WTC11 (cell line): ENCODE measurements at places on chromosomes 12 and 14. TPM values are rescaled to one million over a fixed set of nuclear protein-coding genes. Genes with fewer than 3 reads are reported as not detected.

TAS2R7 gene
- not detected in 3 replicates for total RNA-seq

GYS2 gene
- not detected in 3 replicates for total RNA-seq

KCNA5 gene
- total RNA-seq: 0.14 to 0.23 TPM (median 0.22 TPM) in 3 replicates

CCDC198 gene
- not detected in 3 replicates for total RNA-seq

CBLN3 gene
- 0.94 to 2.1 TPM (median 1.5 TPM) in 3 replicates for total RNA-seq

FBLN5 gene
- total RNA-seq: 2.7 to 4.0 TPM (median 3.6 TPM) in 3 replicates

GUCY2C gene
- 3.4 to 4.3 TPM (median 3.9 TPM) in 3 replicates for total RNA-seq

OR4K2 gene
- total RNA-seq: not detected in 3 replicates

HCAR2 gene
- total RNA-seq: not detected in 3 replicates

P2RX2 gene
- total RNA-seq: 1.6 to 2.6 TPM (median 2.1 TPM) in 3 replicates

NFATC4 gene
- 60.7 to 101 TPM (median 95.9 TPM) in 3 replicates for total RNA-seq

FITM1 gene
- total RNA-seq: 0.25 to 0.39 TPM in 2 of 3 replicates, not detected in the other

LRRC10 gene
- not detected in 3 replicates for total RNA-seq

LYZ gene
- total RNA-seq: 1.0 to 1.5 TPM (median 1.1 TPM) in 3 replicates

ANGEL1 gene
- total RNA-seq: 25.7 to 29.7 TPM (median 25.8 TPM) in 3 replicates

TMEM119 gene
- 0.16 to 0.25 TPM (median 0.20 TPM) in 3 replicates for total RNA-seq

NANOG gene
- 330 to 387 TPM (median 352 TPM) in 3 replicates for total RNA-seq

ADAMTS20 gene
- 6.0 to 7.4 TPM (median 7.2 TPM) in 3 replicates for total RNA-seq

DEGS2 gene
- total RNA-seq: 0.53 to 1.6 TPM (median 0.55 TPM) in 3 replicates

TRIM9 gene
- total RNA-seq: 4.0 to 4.4 TPM (median 4.2 TPM) in 3 replicates

RPL10L gene
- not detected in 3 replicates for total RNA-seq

RPL41 gene
- 4,004 to 4,366 TPM (median 4,314 TPM) in 3 replicates for total RNA-seq

TMEM30B gene
- total RNA-seq: 17.2 to 18.0 TPM (median 17.8 TPM) in 3 replicates

WNT1 gene
- not detected in 3 replicates for total RNA-seq

DNAAF2 gene
- total RNA-seq: 19.9 to 22.8 TPM (median 22.5 TPM) in 3 replicates

ABCB9 gene
- total RNA-seq: 4.8 to 6.3 TPM (median 5.8 TPM) in 3 replicates

INHBC gene
- total RNA-seq: 0.09 to 0.20 TPM (median 0.16 TPM) in 3 replicates

KRT5 gene
- total RNA-seq: not detected in 3 replicates

FSCB gene
- total RNA-seq: not detected in 3 replicates

CD163 gene
- total RNA-seq: 0.77 to 1.1 TPM (median 0.96 TPM) in 3 replicates

TMEM229B gene
- 0.69 to 0.90 TPM (median 0.87 TPM) in 3 replicates for total RNA-seq

NINJ2 gene
- total RNA-seq: 0.41 to 0.73 TPM (median 0.42 TPM) in 3 replicates

GALNT16 gene
- total RNA-seq: 3.0 to 4.5 TPM (median 3.8 TPM) in 3 replicates

KRT74 gene
- not detected in 3 replicates for total RNA-seq

HCAR3 gene
- not detected in 3 replicates for total RNA-seq

OR4K5 gene
- not detected in 3 replicates for total RNA-seq

KRT6A gene
- total RNA-seq: not detected in 3 replicates

RASSF9 gene
- 0.25 to 0.33 TPM (median 0.30 TPM) in 3 replicates for total RNA-seq

NPFF gene
- 0.57 to 0.80 TPM (median 0.59 TPM) in 3 replicates for total RNA-seq

CD27 gene
- 0.23 to 0.34 TPM (median 0.28 TPM) in 3 replicates for total RNA-seq

LRRC9 gene
- total RNA-seq: 0.79 to 0.99 TPM (median 0.82 TPM) in 3 replicates

AREL1 gene
- 32.4 to 37.0 TPM (median 32.7 TPM) in 3 replicates for total RNA-seq

MYF6 gene
- 0.15 to 0.39 TPM in 2 of 3 replicates, not detected in the other for total RNA-seq

PGF gene
- 5.0 to 6.7 TPM (median 6.5 TPM) in 3 replicates for total RNA-seq

GPR137C gene
- total RNA-seq: 2.7 to 4.1 TPM (median 4.0 TPM) in 3 replicates

OTOGL gene
- total RNA-seq: 0.39 to 0.62 TPM (median 0.55 TPM) in 3 replicates

SLC5A8 gene
- 0.05 to 0.07 TPM in 2 of 3 replicates, not detected in the other for total RNA-seq

SLC39A5 gene
- 0.26 to 0.62 TPM (median 0.46 TPM) in 3 replicates for total RNA-seq

CMA1 gene
- not detected in 3 replicates for total RNA-seq

RNASE4 gene
- 1.0 to 2.8 TPM (median 2.4 TPM) in 3 replicates for total RNA-seq

TSPAN8 gene
- 0.16 to 0.41 TPM (median 0.37 TPM) in 3 replicates for total RNA-seq
